ENCODE measurements at places on chromosomes 3 and 15. TPM values are rescaled to one million over a fixed set of nuclear protein-coding genes. Genes with fewer than 3 reads are reported as not detected.

Gene NR1I2
- total RNA-seq = 0.16 TPM

Gene DUOXA1
- total RNA-seq = 0.31 TPM

Gene ASB14
- total RNA-seq = not detected

Gene VIPR1
- total RNA-seq = 0.16 TPM

Gene IQCF5
- total RNA-seq = not detected

Gene UBE3A
- 287 TPM for total RNA-seq

Gene ADAMTSL3
- total RNA-seq = 20.6 TPM

Gene SOX2
- total RNA-seq = 78.0 TPM

Gene FBLN2
- 9.4 TPM for total RNA-seq

Gene FRMD4B
- 54.6 TPM for total RNA-seq

DNA sequence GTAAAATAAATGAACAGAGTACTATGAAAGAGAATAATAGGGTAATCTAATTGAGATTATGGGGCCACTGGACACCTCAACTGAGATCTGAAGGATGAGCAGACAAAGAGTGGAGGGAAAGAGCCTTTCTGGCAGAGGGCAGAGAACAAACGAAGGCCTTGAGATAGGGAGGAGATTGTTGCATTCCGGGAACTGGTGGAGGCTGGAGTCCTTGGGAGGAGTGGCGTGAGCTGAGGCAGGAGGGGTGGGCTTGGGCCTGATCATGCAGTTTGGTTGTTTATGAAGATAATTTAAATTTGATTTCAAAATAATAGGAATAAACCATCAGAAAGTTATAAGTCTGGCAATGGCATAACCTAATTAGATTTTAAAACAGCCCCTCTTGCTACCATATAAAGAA is 59.5 kb upstream of the GALNT15 start:
- no peak for DNase-seq

DNA sequence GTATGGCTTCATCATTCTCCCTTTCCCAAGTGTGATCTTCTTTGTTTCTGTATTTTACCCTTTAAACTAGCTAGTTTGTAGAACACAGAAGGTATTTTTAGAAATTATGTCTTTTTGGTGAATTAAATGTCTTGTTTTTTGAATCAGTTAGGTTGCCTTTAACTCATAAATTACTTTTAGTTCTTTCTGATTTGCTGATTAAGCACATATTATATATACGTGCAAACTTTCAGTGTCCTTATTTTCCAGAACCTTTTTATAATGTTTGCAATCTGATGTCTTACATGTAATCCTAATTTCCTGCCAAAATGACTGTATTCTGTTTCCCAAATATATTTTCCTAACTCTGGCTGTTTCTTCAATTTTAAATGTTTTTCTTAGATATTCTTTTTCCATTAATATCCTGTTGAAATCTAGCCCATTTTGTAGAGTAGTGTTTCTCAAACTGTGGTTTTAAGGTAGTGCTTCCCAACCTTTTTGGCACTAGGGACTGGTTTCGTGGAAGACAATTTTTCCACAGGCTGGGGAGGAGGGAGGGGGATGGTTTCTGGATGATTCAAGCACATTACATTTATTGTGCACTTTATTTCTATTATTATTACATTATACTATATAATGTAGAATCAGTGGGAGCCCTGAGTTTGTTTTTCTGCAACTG is 51.8 kb downstream of the CHD2 start:
- DNase-seq = no peak

- DNase-seq = no peak
Measured at GRCh38 chr3:50047426-50047825, 41.3 kb upstream of the RBM5 start.

DNA sequence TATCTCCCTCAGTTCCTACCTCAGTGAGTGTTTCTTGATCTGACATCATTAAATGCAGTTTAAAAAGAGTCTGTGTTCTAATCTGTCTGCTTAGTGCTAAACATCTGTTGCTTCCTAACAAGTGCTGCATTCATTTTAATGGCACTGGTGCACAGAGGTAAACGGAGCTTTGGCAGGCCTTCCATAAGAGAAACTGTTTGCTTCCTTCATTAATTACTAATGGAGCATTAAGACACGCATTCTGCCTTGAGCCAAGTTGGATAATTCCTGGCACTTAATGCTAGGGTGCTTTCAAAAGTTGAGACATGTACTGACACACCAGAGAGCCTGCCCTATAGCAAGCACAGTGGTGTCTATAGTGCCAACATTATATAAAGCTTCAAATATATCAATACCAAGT is 34.7 kb downstream of the SCG5 start:
- no peak for DNase-seq

DNA sequence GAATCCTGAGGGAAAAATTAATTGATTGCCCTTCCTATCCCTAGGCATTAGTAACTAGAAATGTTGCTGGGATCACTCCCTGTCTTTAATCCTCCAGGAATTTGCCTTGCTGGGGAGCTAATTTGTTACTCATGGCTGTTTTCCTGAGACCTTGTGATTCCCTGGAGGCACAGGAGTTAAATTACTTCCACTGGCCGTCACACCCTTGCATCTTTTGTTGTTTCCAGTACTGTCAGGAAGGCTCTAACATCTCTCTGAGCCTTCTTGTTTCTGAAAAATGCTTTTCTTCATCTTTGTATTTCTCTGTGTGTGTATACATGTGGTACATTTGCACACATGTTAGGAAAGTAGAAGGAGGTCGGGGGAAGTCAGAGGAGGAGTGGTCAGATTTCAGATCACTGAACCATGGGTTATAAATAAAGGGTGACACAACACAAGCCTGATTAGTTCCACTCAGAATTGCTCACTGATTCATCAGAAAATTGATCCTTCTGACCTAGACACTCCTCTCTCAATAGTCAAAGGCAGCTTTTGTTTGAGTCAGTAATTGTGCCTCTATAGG is 23.5 kb upstream of the LRRFIP2 start:
- no peak for DNase-seq

- no peak for DNase-seq
Measured at GRCh38 chr3:101065962-101066361, 72.7 kb upstream of the ABI3BP start.

DNA sequence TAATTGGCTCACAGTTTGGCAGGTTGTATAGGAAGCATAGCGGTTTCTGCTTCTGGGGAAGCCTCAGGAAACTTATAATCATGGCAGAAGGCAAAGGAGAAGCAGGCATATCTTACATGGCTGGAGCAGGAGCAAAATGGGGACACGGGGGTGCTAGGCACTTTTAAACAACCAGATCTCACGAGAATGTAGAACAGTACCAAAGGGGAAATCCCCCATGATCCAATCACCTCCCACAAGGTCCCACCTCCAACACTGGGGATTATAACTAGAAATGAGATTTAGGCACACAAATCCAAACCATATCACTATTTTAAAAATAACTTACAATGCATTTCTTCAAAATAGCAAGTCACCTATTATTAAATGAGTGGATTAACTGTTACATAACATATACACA is 47.1 kb upstream of the ANKRD28 start:
- DNase-seq = no peak

DNA sequence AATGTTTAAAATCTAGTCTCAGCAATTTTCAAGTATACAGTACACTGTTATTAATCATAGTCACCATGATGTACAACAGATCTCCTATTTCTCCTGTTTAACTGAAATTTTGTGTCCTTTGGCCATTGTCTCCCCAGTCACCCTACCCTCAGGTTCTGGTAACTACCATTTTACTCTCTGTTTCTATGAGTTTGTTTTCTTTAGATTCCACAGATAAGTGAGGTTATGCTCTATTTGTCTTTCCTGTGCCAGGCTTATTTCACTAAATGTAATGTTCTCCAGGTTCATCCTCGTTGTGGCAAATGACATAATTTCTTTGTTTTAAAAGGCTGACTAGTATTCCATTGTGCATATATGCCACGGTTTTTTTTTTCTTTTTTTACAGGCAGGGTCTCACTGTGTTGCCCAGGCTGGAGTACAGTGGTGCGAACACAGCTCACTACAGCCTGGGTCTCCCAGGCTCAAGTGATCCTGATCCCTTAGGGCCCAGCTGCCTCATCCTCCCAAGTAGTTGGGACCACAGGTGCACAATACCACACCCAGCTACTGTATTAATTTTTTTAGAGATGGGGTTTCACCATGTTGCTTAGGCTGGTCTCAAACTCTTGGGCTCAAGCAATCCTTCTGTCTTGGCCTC is 50.0 kb downstream of the RAB7A start:
- DNase-seq = no peak

DNA sequence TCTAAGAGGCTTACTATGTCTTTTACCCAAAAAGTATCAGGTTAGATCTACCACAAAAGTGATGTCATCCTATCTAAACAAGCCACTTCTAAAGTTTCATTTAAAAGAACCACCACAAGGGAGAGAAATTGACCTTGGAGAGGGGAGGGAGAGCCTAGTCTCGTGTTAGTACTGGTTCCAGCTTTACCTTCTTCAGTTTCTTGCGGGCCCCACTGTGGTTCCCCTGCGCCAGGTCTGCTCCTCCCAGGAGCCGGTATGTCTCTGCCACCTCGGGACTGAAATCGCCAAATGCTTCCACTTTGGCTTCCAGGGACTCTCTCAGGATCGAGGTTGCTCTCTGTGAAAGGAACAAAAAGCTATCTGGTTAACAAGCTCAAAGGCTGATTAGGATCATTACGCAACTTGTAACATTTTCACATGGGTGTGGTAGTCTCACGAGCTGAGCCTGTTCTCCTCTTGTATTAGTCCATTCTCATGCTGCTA is 51.1 kb downstream of the SYNM start:
- DNase-seq = no peak

DNA sequence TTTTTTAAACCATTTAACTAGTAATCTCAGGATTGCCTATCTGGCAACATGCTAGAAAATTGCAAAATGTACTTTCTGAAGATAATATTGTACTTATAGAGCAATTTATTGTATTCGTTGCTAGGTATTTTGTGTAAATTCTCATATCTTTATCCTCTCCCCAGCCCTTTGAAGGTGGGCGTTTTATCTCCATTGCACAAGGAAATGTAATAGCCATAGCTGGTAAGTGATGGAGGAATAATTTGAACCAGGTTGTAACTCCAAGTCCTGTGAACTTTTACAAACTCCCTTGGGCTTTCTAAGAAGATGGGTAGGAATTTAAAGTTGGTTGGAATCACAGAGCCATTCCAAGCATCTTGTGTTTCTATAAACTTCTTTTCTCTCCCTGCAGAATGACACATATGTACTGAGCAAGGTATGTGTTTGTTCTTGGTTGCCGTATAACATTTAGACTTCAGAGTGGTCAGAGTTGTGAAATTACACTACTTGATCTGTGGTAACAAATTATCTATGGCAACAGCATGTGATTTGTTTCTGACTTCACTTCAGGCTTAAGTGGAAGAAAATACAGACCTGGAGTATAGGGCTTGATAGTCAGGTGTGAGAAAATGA is 170.9 kb downstream of the AKAP13 start:
- no peak for DNase-seq

GRCh38 chr3:158158969-158159368 is 49.1 kb downstream of the RSRC1 start:
- no peak for DNase-seq

DNA sequence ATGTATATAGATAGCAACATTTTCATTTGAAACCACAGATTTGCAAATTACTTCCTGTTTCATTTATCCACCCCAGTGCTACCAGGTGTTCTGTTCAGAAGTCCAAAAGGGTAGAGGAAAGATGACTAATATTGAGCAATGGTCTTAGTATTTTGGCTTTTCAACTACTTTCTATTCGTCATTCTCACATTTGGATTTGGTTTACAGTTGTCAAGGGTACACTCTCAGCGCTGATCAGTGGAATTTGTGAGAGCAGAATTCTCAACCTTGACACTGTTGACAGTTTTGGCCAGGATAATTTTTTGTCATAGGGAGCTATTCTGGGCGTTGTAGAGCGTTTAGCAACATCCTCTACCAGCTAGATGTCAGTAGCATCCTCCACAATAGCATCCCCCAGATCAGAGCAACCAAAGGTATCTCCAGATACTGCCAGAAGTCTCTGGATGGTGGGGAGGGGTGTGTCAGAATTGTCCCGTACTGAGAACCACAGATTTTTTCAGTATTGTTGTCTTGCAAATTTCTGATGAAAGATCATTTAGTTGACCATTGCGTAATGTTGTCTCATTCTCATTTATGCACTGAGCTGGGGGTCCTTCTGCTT is 4.2 kb downstream of the HMCES start:
- no peak for DNase-seq

DNA sequence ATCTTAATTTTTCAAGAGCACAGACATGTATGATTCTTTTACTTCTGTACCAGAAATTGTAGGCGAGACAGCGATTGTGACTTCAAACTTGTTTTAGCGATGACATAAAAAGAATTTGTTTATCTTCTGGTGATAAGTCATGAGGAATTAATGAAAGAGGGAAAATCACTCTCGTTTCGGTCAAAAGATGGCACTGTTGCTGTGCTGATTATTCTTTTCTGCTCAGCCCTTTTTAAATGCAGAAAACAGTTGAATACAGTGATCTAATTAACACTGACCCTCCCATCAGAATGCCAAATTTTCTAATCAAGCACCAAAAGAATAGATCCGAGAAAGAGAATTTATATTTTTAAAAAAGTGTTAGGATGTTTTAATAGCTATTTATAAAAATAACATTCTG is 52.6 kb downstream of the NSUN3 start:
- DNase-seq = no peak

DNA sequence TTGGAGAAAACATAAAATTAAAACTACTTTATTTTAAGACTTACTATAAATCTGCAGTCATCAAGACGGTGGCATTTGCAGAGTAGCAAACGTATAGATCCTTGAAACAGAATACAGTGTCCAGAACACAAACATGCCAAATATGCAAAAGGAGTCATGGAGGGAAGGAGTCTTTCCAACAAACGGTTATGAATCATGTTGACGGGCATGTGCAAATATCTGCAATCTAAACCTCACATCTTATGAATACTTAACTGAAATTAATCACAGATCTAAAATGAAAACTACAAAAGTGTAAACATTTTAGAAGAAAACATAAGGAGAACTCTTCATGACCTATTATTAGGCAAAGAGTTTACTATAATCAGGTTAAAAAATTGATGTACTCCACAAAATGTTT is 69.4 kb downstream of the TFRC start:
- no peak for DNase-seq

DNA sequence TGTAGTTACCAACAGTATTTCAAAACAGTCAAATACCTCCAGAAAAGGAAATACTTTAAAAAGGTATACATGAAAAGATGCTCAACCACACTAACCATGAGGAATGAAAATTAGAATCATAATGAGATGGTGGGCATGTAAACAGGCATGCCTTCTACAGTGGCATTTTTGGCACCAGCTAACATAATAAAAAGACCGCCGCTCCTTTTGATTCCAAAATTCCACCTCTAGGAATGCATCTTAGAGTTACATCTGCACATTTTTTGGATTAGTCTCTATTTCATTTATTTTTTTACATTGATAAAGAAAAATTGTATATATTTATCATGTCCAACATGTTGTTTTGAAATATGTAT is 37.0 kb upstream of the SPTBN5 start:
- no peak for DNase-seq

GRCh38 chr3:138060792-138061191 is 50.8 kb downstream of the CLDN18 start:
- no peak for DNase-seq

DNA sequence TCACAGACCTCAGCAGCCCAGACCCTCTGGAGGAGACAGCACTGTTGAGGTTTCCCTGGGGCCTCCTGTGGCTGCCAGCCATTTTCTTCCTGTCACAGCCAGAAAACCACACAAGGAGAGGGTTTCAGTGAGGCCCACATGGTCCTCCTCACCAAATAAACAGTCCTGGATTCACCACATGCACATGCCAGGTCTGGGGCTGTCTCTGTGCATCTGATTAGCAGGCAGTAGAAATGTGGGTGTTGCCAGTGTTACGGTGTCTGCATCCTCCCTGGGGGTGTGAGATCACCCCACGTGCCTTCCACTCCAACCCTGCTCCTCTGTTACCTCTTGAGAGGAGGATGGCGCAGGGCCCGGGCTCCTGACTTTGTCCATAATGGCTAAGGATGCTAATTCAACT is 140.4 kb downstream of the CHDH start:
- DNase-seq = no peak
